ENCODE measurements at places on chromosomes 12 and 14. TPM values are rescaled to one million over a fixed set of nuclear protein-coding genes. Genes with fewer than 3 reads are reported as not detected.

The TSPAN9 gene
- polyA plus RNA-seq, result not detected

The PSME1 gene
- 804 TPM for polyA plus RNA-seq

The DEGS2 gene
- polyA plus RNA-seq, result 6.5 TPM

The KLRB1 gene
- polyA plus RNA-seq, result 5.7 TPM

The GLIPR1L2 gene
- 1.6 TPM for polyA plus RNA-seq

The MANSC4 gene
- 0.45 TPM for polyA plus RNA-seq

The GPD1 gene
- polyA plus RNA-seq, result not detected

The TMEM253 gene
- polyA plus RNA-seq, result not detected

The CMA1 gene
- polyA plus RNA-seq, result not detected

The MARCHF9 gene
- 11.9 TPM for polyA plus RNA-seq

The CLEC6A gene
- polyA plus RNA-seq, result not detected

The PPP1R36 gene
- polyA plus RNA-seq, result not detected

The AICDA gene
- polyA plus RNA-seq, result 2.1 TPM

The TAS2R42 gene
- not detected for polyA plus RNA-seq

The GLT8D2 gene
- polyA plus RNA-seq, result 0.23 TPM

The TMEM52B gene
- not detected for polyA plus RNA-seq

The CFAP73 gene
- polyA plus RNA-seq, result not detected

The ISCU gene
- polyA plus RNA-seq, result 488 TPM

Measured in IgD-negative memory B cell (primary cell).